ENCODE measurements at places on chromosomes 12 and 14.

- peak; percentile 14 for DNase-seq
Measured at GRCh38 chr14:75141967-75142366, 15.1 kb upstream of the NEK9 start.

- peak; percentile 87 for DNase-seq
Measured at GRCh38 chr12:107328442-107329133, 235.2 kb upstream of the CRY1 start.

DNA sequence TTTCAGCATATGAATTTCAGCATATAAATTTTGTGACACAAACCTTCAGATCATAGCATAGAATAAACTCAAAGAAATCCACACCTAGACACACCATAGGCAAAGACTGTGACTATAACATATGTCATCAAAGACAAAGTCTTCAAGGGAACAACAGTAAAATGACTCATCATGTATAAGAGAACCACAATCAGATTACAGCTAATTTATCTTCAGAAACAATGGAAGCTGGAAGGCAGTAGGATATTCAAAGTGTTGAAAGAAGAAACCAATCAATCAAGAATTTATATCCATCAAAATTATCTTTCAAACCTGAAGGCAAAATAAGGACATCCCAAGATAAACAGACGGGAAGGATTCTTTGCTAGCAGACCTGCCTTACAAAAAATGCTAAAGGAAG, 29.0 kb downstream of the DLK1 start:
- DNase-seq = no peak

DNA sequence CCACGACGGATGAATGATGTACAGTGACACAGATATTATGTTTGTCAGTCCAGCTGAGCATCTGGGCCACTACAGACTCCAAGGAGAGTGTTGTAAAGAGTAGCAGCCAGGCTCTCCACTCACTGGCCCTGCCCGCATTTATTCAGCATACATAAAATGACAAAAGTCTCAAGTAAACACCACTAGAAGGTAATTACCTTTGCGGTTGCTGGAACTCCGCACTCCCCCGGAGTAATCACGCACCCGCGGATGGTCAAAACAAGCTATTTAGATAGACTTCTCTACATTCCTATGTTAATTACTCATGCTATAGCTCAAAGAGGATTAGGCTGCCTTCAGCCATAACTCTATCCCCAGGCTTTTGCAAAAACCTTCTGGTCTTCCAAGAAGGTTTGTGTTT, 18.8 kb upstream of the STRAP start:
- no peak for DNase-seq

DNA sequence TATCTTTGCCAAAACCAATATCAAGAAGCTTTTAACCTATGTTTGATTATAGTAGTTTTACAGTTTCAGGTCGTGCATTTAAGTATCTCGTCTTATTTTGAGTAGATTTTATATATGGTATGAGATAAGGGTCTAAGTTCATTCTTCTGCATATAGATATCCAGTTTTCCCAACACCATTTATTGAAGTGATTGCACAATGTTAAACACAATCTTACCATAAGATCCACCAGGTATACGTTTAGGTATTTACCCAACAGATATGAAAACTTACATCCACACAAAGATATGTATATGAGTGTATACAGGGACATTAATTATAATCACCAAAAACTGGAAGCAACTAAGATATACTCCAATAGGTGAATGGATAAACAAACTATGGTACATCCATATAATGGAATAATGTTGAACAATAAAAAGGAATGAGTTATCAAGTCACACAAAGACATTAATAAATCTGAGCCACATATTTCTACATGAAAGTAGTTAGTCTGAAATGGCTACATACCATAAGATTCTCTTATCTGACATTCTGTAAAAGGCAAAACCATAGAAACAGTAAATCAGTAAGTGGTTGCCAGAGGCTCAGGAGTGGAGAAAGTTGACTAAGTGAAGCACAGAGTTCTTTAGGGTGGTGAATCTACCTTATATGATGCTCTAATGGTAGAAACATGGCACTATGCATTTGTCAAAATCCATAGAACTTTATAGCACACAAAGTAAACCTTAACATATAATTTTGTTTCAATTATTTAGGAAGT, 222.6 kb downstream of the NUAK1 start:
- DNase-seq = no peak

- DNase-seq = peak; percentile 73
Measured at GRCh38 chr12:68317047-68317667, 15.0 kb downstream of the MDM1 start.

GRCh38 chr14:89504602-89505313, 87.7 kb upstream of the FOXN3 start:
- DNase-seq = peak; percentile 45

DNA sequence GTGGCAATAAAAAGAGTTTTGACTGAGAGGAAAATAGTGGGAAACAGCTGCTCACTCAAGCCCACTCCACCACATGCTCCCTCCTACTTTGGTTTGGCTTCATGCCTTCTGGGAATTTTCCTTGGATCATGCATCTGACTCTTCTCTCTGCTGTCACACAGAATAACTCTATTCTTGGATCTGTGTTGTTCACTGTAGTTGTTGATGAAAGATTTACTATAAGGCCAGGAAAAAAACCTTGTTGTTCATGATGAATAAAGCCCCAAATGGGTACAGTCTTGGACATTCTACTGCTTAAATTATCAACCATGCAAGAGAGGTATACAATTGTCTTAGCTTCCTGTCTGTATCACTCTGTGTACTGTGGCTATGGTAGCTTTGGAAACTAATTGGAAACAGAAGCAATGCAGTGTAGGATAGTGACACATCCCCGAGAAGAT, 70.5 kb downstream of the TMX1 start:
- DNase-seq = peak; percentile 76

- no peak for DNase-seq
Measured at GRCh38 chr14:90566481-90566880, 169.7 kb downstream of the CALM1 start.

GRCh38 chr12:104048811-104049210, 1.2 kb downstream of the GLT8D2 start:
- DNase-seq = no peak

DNA sequence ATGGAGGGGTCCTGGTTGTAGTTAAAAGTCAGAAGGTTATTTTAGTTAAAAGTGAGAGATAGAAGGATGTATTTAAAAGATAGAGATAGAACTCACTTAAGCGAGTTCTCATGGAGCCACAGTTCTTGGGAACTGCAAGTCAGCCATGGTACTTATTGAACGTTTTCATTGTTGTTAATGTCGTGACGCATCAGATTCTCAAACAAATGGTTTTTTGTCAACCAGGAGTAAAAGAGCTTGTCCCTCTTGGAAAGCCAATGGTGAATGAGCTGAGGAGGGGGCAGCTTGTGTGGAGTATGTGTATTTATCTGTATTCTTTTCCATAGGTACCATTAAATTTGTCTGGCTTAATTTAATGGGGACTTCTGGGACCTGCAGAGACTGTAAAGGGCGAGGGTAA, 68.6 kb downstream of the FIGNL2 start:
- DNase-seq = no peak

GRCh38 chr12:71639341-71639760, 24.3 kb downstream of the ZFC3H1 start:
- DNase-seq = peak; percentile 21

- DNase-seq = no peak
Measured at GRCh38 chr14:20836668-20837338, 34.2 kb upstream of the RNASE1 start.

GRCh38 chr12:103114296-103115055, 157.0 kb downstream of the ASCL1 start:
- no peak for DNase-seq

- DNase-seq = no peak
Measured at GRCh38 chr12:71942259-71942658, 3.6 kb downstream of the TPH2 start.

- DNase-seq = no peak
Measured at GRCh38 chr14:48349689-48350088, 674.3 kb upstream of the MDGA2 start.

GRCh38 chr12:65685514-65685913, 138.8 kb upstream of the HMGA2 start:
- peak; percentile 60 for DNase-seq

GRCh38 chr12:120230974-120231315, 30.0 kb upstream of the RPLP0 start:
- no peak for DNase-seq
